ENCODE measurements at places on chromosomes 5 and 9.

- DNase-seq, result no peak
Observed at GRCh38 chr5:109196087-109196822, 213.5 kb downstream of the PJA2 start.

- DNase-seq, result no peak
Observed at GRCh38 chr5:14436801-14437542, 144.6 kb upstream of the OTULINL start.

DNA sequence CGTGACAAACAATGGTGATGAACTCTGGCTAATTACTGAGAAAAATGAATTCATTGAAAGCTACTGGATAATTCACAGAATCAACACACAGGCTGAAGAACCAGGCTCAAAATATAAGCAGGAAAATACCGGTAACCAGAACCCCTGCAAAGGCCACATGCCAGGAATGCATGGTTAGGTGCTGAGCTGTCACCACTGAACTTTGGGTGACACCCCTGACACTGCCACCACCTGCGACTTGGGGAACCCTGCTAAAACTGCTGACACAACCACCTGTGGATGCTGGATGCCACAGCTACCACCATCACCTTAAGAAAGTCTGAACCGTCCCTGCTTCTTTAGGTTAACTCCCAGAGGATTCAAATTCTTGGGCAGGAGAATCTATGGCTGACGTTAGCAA, 72.0 kb upstream of the NR4A3 start:
- DNase-seq, result no peak

DNA sequence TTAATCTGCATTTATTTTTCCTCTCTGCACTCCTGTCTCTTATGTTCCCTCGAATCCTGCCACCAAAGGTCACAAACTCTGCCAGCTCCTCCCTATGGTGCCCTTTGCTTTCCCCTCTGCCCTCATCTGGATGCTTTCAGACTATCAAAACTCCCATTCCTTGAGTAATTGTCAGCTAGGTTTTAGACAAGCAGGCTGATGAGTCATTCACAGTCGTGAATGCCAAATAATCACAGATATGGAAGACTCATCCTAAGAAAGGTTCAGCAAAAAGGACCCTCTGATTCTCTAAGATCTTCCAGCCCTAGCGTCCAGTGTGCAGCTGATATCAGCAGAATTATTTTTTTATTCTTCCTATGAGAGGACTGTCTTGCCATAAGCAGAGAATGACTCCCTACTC, 104.5 kb upstream of the NUDT12 start:
- DNase-seq, result no peak

DNA sequence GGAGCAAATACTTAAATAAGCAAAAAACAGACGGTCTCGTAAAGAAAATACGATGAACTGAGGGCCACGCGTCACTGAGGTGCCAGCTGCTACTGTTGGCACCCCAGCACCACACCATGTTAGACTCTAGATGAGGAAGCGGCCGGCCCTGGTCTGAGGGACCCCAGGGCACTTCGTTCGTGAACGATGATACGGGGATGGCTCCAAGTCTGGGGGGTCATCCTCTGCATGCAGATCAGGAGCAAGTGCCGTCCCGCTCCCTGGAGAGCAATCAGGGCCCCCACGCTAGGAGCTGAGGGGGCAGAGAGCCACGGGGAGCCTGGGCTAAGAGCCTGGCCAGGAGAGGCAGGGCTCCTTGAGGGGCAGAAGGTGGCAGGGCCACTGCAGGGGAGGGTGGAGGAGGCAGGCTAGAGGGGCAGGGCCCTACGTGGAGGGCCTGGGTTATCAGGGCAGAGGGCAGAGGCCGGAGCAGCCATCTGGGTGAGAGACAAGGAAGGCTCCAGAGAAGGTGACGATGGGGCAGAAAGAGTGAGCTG, 24.1 kb downstream of the SARDH start:
- DNase-seq, result no peak

DNA sequence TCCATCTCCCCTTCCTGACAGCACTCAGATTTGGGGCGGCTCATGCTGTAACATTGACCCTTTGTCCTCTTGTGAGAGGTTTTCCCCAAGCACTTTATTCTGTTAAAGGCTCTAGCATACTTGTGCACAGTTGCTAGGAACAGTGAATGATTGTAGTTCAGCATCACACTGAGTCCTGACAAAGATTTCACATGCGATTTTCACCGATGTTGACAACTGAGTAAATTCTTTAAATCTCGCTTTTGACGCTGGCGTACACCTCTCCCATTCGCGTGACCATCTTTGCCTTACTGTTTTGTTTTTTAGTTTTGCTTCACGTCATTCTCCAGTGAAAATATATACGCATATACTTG, 780 bp downstream of the CDC37L1 start:
- no peak for DNase-seq

DNA sequence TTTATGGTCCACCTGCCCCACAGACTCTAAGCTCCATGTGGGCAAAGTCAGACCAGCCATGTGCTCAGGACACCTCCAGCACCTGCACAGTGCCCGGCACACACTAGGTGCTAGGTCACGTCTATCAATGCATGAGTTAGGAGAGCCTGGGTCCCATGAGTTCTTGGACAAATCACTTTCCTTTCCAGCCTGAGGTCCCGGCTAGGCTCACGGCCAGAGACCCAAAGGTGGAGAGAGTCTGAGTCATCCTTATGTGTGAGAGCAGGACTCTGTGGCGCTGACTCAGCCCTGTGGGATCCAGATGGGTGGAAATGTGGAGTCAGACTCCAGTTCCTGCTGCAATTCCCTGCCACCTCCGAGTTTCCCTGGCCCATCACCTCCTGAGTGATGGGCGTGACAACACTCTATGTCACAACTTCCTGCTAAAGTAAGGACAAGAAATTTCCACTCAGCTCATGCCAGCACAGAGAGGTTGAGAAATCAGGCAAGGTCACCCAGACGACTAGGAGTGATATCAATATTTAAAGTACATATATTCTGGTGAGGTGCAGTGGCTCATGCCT, 2.5 kb upstream of the ST6GALNAC4 start:
- no peak for DNase-seq

DNA sequence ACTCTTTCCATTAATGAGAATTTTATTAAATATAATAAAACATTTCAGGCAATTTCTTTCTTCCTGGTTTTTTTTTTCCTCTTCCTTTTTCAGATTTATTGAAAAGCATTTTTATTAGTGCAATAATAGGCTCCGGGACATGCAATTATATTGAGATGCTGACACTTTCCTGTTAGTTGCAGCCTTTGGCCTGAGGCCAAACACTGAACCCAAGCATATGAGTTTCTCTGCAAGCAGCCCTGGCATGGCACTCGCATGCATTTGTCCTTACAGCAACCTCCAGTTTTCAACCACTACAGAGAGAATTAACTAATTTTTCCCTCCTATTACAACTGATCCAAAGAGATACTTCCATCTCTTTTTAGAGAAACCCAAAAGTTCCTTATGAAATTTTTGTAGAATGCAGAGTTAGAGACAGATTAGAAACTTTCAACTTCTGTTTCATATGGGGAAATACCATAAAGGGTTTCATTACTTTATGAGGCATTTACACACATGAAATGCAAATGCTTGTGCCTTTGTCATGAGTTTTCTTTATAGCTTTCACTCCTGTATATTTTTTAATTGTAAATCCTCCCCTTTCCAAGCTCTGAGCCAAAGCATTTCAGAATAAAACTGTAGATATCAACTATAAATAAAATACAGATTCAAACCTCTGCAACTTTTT, 183.0 kb downstream of the CETN3 start:
- DNase-seq, result no peak

GRCh38 chr9:18007621-18008020, 428.8 kb downstream of the SH3GL2 start:
- no peak for DNase-seq

DNA sequence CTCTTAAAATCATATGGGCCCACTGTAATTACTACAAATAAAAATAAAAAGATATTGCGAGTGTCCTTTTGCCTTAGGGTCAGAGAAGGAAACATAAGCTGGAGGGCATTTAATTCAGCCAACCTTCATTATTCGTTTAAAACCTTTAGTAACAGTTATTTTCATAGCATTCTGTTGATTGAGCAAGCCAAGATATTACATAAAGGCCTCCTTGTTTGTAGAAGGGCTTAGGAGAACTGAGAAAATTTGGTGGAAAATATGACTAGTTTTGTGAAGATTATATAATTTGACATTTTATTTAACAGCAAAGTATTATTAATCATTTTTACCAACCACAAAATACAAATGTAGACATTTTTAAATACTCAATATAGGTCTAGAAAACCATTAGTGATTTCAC, 62.2 kb downstream of the COX7C start:
- DNase-seq, result no peak

DNA sequence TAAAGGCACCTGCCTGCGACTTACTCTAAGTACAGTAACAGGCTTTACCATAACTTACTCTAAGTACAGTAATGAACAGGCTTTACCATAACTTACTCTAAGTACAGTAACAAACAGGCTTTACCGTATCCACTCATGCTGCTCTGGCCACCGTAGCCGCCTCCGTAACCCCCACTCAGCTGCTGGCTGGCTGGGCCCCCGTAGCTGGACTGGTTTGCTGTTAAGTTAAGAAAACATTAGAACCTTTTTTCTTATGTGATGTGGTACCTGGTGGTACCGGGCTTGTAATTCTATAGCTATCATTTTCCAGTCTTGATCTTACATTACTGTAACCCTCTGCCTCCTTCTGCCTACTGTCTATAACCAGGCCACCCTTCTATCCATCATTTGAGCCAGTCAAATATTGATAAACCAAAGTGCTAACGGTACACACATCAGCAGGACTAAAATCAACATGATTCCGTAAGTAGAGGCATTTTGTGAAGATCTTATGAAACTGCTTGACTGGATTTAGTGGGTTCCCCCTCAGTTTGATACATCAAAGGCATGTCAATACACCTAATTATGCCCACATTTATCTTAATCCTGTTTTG, 7.4 kb downstream of the HNRNPH1 start:
- no peak for DNase-seq

DNA sequence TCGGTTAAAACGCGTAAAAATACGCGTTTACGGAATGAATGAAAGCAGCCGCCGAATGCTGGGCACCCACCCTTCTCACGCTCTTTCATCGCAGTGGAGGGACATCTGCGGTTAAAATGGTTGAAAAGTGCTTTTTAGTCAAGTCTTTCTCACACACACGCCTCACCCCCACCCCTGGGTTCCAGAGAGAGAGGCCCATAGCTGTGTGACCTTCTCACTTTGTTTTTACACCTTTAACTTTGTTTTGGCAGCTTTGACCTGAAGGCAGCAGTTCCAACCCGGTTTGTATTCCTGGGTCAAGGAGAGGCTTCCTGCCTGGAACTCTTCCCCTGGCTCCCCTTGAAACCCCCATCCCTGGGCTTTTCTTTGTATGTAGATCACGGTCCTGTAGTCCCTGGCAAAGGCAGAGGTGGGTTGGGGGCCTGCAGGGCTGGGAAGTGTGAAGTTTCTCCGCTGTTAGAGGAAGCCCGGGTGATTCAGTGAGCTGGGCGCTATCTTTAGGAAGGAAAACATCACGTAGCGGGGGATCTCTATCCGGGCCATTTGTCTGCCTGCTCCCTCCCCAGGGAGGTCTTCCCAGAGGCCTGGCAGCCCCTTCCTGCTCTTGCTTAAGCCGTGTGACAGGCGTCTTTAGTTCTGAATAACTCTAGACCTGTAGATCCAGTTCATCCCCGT, 29.6 kb downstream of the SPRY4 start:
- no peak for DNase-seq

DNA sequence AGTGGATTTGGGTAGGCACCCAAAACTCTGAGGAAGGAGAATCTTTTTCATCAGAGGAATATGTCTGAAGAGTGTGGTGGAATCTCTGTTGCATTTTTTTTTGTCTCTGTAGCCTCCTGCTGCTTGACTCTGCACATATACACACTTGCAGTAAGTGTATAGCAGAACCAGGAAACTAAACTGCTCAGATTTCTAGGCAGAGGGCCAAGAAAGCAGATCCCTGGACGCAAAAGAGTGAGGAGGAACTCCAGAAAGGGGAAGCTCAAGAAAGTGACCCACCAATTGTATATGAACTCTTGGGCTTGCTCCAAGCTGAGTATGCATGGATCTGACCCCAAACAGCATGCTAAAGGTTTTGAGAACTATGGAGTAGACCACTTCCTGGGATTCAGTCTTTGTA, 181.8 kb downstream of the GADD45G start:
- no peak for DNase-seq

DNA sequence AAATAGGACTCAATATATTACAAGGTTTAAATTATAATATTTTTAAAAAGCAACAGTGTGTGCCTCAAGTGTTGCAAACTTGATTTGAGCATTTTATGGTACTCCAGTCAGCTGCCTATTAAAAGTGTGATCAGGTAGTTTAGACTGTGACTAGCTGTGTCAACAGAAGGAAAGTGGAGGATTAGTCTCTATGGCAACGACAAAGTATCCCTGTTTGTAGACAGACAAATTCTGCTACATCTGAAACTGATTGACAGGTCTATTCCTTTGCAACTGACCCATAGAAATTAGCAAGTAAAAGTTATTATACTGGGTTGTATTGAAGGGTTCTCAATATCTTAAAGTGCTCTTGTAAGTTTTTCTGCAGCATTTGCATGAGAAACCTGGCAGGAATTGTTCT, 249.8 kb upstream of the ARRDC3 start:
- DNase-seq, result no peak

DNA sequence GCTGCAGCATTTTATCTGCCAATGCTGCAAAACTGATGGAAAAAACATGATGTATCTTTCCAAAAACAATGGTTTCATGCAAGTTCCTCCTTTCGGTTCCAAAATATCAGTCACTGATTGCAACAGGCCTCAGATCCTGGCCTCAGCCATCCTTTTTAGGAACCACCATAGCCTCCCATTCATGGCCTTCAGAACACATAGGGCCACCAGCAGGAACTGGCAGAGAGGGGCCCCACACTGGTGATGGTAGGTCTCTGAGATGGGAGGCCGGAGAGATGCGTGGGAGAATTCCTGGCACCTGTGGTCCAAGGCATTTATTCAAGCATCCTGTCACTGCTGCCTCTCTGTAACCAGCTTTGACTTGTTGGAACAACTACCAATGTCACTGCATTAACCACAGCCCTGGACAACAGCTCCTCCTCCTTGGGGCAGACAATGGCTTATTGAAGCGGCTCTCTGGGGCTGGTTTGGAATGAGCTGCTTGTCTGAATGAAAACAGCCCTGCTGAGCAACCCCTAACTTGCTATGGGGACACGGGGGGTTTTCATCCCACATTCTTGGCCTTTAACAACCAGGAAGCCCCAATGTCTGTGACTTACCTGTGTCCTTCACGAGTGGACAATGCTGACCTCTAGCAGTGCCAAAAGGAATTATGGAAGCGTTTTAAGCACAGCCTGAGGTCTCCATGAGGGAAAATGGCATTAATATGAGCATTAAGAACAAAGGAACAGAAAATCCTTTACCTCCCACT, 108.1 kb downstream of the LHFPL2 start:
- no peak for DNase-seq

- peak; percentile 58 for DNase-seq
Observed at GRCh38 chr9:137240318-137240840, 708 bp upstream of the TUBB4B start.

GRCh38 chr5:55633574-55634208, 78.4 kb downstream of the SLC38A9 start:
- DNase-seq, result no peak

All from stimulated activated CD4-positive, alpha-beta T cell treated with anti-CD3 and anti-CD28 coated beads, Interleukin-12 subunit alpha, Interleukin-12 subunit beta, amount 100 ng/mL, for 24 hours (primary cell).